ENCODE measurements at places on chromosomes 7 and 10.

- DNase-seq = peak; percentile 59
Observed at GRCh38 chr7:77184990-77185389, 14.6 kb downstream of the FGL2 start.

DNA sequence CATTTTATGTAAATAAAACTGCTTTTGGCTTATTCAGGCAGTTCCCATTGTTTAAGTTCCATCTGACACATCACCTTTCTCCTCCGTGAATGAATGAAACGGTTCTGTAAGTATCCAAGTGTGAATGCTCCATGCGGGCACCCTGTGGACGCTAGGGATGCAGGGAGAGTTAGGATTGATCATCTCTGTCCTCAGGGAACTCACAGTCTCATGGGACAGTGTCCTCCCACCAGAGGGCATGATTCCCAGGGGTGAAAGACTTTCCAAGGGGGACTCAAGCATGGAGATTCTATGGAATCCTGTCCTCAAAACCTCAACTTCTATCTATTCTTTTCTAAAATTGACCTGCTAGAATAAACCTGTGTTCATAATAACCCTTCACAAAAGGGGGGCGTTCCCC lies 98.8 kb downstream of the HECW1 start:
- no peak for DNase-seq

GRCh38 chr10:61187601-61188000 lies 243.6 kb upstream of the RHOBTB1 start:
- no peak for DNase-seq

- no peak for DNase-seq
Observed at GRCh38 chr10:17562614-17563013, 54.6 kb downstream of the HACD1 start.

DNA sequence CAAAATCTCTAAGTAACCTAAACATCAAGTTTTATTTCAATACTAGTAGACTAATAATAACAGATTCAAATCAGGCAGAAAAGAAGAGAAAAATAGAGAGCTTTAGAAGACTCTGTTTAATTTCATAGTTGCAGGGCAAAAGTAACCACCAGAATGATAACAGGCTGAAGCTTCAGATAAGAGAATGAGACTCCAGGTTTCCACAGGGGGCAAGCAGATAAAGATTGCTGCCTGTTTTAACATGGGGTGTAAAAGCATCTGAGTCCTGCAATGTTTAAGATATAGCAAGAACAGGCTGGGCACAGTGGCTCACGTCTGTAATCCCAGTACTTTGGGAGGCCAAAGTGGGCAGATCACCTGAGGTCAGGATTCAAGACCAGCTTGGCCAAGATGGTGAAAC lies 11.0 kb downstream of the CROT start:
- no peak for DNase-seq

- peak; percentile 90 for DNase-seq
Observed at GRCh38 chr10:103835096-103836050, 20.0 kb downstream of the SH3PXD2A start.

DNA sequence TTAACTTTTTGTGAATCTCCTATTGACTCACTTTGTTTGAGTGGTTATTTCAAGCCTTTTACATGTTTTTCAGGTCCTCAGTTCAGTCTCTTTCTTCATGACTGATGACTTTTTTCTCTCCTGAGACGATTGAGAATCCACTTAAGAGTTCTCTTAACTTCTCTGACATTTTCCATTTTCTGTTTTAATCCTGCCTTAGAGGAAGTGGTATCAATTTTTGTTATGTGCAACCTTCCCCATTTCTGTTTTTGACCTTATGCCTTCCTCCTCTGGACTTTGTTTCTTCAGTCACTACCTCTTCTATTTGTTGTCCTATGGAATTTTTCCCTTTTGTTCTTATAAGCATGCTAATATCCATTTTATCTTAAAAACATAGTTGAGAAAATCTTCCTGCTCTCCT lies 2.4 kb downstream of the PSMC2 start:
- DNase-seq = no peak

- DNase-seq = peak; percentile 78
Observed at GRCh38 chr10:78851647-78852046, 217.1 kb upstream of the ZMIZ1 start.

DNA sequence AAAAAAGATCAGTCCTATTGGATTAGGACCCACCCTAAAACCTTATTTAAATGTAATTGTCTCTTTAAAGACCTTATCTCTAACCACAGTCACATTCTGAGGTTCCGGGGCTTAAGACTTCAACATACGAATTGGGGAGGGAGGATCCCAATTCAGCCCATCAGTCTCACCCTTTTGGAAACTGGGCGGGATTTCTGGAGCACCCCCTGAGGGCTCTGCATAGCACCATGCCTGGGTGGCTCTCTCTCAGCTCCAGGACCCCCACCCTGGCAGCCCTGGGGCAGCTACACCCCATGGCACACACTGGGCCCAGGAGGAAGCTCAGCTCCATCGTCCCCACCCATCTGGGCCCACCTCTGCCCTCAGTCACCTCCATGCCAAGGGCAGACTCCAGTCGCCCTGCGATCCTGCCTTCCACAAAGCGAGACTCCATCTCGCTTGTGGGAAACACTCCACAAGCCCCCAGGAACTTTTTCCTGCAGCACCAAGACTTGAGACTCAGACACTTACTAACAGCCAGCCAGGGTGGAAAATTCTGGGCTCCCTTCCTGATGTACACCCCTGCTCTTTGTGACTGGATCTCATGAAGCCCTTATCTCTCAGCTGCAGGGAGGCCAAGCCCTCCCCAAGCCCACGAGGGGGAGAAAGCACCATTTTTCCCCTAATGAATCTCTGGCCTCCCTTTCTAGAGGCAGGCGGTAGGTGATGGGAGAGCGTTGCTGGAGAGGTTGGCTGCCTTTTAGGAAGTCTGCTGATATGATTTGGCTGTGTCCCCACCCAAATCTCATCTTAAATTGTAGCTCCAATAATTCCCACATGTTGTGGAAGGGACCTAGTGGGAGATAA lies 90.8 kb upstream of the KDM7A start:
- DNase-seq = no peak

All from AG20443 (cell line).